ENCODE measurements at places on chromosomes 4 and X. TPM values are rescaled to one million over a fixed set of nuclear protein-coding genes. Genes with fewer than 3 reads are reported as not detected.

Gene BEX5
- not detected for total RNA-seq

GRCh38 chr4:46254788-46255187 lies 130.9 kb upstream of the GABRG1 start:
- DNase-seq, result no peak

GRCh38 chrX:119497185-119497584 lies 28.9 kb downstream of the SLC25A5 start:
- no peak for DNase-seq

- peak; percentile 34 for DNase-seq
Measured at GRCh38 chr4:71235311-71236201, 103.3 kb upstream of the SLC4A4 start.

- DNase-seq, result no peak
Measured at GRCh38 chrX:37690119-37690518, 4.5 kb downstream of the XK start.
